ENCODE measurements at places on chromosomes 3 and 15.

- DNase-seq = no peak
These were observed 574.0 kb downstream of the NAALADL2 start for GRCh38 chr3:175433026-175433674.

DNA sequence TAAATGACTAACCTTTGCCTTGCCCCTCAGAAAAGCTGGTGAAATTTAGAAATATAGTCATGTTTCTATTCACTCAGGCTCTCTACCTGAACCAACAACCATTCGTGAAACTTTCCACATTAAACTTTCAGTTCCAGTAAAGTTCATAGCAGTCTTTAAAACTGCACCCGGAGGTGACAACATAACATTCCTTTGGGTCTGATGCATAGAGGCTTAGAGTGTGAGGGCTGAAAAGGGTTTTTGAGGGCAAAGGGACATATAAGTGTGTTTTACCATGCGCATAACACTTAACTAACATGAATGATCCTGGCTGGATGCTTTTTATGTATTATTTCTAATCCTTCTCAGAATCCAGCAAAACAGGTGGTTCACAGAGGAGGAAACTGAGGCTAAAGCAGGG lies 471.7 kb upstream of the MCTP2 start:
- no peak for DNase-seq

DNA sequence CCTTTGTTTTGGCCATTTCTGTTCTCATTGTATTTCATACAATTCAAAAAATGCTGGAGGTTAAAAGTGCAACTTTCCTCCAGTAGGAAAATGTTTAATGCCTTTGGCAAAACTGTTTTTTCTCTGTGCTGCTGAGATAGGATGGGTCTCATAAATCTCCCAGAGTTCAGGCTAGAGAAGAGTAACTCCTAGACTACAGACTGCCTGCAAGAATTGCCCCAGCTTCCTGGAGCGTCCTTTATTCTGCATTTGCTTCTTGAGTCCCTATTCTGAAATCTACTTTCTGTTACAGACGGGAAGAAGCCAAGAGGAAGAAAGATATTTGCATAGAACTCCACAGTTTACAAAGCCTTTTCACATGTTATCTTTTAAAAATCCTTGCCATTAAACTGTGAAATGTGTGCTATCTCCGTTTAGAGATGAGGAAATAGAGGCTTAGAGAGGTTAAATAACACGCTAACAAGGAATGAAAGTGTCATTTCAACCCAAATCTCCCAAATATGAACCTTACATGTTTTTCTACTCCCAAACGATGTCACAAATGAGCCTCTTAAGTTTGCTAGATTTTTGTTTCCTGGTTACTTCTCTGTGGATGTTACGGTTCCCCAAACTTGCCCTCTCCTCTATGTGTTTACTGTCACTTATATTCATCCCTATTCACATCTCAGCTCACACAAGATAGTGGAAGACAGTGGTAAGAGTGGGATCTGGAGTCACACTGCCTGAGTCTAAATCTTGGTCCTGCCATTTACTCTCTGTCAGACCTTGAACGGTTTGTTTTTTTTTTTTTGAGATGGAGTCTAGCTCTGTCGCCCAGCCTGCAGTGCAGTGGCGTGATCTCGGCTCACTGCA lies 17.4 kb downstream of the NANOGP8 start:
- DNase-seq = no peak

DNA sequence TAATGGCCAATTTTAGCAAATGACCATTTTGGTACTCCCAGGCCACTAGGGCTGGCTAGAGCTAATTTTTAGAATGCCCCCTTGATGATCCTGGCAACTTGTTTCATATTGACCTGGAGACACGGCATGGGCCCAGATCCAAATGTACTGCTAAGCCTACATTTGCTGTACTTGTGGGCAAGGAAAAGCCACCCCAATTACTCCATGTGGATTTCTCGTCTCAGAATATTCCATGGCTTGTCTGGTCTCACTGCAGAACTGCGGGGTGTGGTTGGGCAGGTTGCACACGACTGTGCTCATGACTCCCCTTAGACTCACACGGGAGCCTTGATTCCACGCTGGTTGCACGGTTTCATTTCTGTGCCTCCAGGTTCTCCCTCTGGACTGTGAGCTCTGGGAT lies 140.9 kb downstream of the RPLP1 start:
- DNase-seq = no peak

DNA sequence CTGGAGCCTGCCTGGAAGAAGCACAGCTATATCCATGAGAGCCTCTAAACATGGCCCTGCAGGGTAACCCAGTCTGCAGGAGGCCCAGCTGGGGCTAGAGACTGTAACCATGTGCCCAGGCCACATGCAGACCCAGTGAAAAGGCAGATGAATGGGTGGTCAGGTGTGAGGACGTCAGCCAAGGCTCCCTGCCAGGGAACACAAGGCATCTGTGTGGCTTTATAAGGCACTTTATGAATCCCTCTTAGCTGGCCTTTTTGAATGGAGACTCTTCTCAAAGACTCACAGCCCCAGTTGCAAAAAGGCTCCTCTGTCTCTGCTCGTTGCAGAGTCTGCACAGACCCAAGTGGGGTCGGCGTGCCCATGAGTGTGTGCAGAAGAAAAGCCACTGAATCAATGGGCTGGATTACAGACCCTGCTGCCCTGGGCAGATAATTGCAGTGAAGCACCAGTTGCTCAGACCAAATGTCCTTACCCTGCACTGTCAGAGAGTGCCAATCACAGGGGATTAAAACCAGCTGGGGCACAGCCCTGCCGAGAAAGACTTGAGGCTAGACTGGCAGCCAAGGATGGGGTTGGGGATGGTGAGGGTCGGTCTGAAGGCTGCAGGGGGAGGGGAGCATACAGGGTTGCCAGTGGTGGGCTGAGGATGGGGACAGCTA lies 154.2 kb downstream of the RAB11A start:
- no peak for DNase-seq

Data from CMK (cell line).